ENCODE measurements at places on chromosomes 5 and 9.
A peak's percentile ranks its signal among the peaks of the same experiment; 100 is the strongest.

DNA sequence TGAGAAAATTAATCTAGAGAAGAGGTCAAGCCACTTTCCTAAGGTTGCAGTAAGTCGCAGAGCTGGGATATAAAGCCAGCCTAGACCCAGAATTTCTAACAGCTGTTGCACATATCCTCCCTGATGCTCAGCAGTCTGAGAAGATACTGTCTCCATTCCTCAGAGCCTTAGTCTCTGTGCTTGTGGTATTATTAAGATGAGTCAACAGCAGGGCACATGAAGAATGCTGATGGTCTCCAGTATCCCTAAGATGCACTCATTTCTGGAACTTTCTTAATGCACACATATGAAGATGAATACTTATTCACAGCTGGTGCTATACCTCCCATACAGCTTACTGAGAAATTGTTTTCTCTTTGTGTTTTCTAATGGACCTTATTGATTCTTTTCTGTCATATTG lies 32.5 kb downstream of the SGCD start:
- DNase-seq: no peak

GRCh38 chr5:149487672-149488071 lies 63.6 kb downstream of the CSNK1A1 start:
- DNase-seq: no peak

- DNase-seq: no peak
Measured at GRCh38 chr5:77231471-77232138, 21.1 kb downstream of the PDE8B start.

DNA sequence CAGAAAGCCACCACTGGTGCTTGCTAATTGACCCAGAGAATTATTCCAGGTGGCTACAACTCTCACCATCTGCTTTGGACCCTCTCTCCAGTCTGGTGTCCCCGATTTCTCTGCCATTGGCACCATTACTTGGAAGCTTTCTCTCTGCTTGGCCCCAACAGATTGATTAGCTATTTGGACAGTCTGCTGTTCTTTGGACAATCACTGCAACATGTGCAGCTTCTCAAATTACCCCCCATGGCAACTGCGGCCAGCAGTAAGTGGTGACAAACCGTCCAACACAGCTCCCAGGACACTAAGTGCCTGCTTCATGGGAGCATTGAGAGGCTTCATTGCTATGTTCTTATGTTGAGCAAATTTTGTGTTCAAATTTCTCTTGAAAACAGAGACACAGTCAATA lies 309.8 kb downstream of the TAF11L14 start:
- DNase-seq: no peak

DNA sequence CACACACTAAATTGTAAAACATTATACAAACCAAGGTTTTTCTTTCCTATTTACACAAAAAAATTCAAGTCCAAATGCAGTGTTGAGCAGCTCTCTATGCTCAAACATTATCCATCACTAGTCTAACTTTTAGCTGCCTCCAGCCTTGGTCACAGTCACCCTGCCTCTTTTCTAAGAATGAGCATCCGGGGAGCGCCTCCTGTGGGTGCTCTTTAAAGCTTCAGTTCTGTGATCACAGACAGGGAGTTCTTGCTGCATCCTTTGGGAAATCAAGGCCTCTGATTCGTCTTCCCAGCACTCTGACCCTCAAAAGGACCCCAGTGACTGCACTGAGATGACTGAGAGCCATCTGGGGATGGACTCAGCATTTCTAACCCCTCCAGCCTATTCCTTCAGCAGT lies 289.6 kb downstream of the SEC61B start:
- no peak for DNase-seq

- no peak for DNase-seq
Measured at GRCh38 chr9:108209132-108209685, 646.6 kb downstream of the ACTL7B start.

GRCh38 chr5:318341-318897 lies 3.1 kb upstream of the AHRR start:
- no peak for DNase-seq

- no peak for DNase-seq
Measured at GRCh38 chr9:78049484-78049883, 17.9 kb upstream of the GNAQ start.

DNA sequence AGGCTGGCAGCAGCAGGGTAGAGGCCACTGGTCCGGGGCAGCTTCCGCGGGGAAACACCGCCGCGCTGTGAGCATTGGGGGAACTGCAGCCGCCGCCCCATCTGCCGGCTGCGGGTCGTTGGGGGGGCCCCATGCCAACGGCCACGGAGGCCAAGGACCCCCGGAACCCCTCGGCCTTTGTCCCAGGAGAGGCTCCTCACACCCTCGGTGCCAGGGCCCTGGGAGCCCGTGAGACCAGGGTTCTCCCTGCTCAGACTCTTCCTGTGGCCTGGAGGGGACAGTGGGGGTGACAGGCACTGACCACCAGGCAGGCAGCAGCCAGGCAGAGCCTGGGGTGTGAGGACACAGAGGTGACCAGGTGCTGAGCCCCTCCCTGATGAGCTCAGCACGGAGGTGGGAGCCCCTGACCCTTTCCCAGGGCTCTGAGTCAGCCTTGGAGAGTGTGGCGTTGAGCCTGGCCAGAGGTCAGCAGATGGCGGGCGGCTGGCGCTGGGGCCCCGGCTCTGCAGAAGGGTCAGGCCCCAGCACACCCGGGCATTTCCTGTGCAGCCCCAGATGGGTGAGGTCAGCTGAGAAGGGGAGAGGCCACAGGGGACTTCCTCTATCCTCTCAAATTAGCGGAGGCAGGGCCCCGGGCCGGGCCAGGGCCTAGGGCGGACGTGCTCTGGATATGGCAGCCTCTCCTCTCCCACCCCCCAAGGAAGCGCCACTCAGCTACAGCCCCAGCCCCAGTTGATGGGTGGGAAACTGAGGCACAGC lies 17.9 kb upstream of the EGFL7 start:
- DNase-seq: peak; percentile 54

GRCh38 chr5:14487897-14488570 lies 93.6 kb upstream of the OTULINL start:
- no peak for DNase-seq

GRCh38 chr5:164708831-164709230 lies 1203.4 kb downstream of the MAT2B start:
- DNase-seq: no peak

GRCh38 chr5:99033014-99033900 lies 104.5 kb upstream of the CHD1 start:
- DNase-seq: no peak

- DNase-seq: no peak
Measured at GRCh38 chr9:134570151-134570621, 71.4 kb upstream of the COL5A1 start.

DNA sequence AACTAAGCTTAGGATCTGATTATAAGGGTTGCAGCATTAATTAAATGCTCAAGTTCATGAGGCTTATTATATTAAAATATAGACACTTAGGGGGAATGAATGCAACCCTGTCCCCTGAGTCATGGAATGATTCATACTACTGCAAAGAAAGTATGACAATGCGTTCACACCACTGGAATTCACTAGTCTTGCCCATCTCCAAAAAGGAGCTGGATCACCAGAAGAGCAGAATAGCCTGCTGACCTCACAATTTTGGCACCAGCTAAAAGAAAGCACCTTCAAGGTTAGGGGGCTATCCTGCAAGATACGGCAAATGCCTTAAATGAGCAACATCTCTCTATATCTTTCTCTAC lies 32.0 kb upstream of the TMED7 start:
- DNase-seq: no peak

DNA sequence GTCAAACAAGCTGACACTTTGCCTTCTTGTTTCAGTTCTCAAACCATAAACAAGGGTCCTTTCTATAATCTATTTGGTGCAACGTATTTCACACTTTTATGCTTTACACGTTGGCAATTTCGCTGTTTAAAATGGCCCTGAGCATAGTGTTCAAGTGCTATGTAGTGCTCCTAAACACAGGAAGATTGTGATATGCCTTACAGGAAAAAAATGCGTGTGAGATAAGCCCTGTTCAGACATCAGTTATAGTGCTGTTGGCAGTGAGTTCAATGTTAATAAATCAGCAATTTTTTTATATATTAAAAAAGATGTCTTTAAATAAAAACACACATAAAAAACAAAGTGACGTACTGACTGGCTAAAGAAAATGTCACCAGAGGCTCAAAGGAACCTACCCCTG lies 23.9 kb downstream of the CLINT1 start:
- no peak for DNase-seq

- no peak for DNase-seq
Measured at GRCh38 chr9:99172124-99173091, 49.3 kb downstream of the ALG2 start.

- no peak for DNase-seq
Measured at GRCh38 chr5:91487420-91487819, 104.3 kb upstream of the ARRDC3 start.

GRCh38 chr5:144281784-144282183 lies 111.1 kb downstream of the KCTD16 start:
- DNase-seq: no peak

GRCh38 chr5:108380531-108381349 lies 1.2 kb downstream of the FBXL17 start:
- peak; percentile 25 for DNase-seq

GRCh38 chr9:81621785-81622259 lies 67.5 kb downstream of the TLE1 start:
- no peak for DNase-seq

- no peak for DNase-seq
Measured at GRCh38 chr5:114339108-114339507, 22.8 kb upstream of the KCNN2 start.

GRCh38 chr5:32710550-32711361 lies at the start of gene NPR3:
Gene NPR3 (plus strand): TSS chr5:32711321. CDS start chr5:32711777, 456 bp downstream.
- DNase-seq: no peak

GRCh38 chr9:82539146-82539545 lies 523.8 kb downstream of the RASEF start:
- DNase-seq: no peak

DNA sequence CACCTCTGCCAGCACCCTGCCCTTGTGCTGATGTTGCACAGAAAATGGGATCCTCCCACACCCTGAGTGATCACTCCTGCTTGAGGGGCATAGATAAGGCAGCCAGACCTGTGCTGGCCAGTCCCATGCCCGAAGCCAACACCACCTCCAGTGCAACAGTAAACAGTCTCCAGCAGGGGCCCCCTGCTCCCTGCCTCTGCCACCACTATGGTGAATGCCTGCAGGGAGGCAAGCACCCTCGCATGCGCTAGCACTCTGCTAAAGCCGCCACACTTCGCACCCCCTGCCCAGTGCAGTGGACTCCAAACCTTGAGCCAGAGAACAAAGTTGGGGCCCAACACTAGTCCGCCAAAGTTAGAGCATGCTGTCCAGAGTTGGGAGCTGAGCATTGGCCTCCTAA lies 118.7 kb downstream of the PJA2 start:
- DNase-seq: no peak

DNA sequence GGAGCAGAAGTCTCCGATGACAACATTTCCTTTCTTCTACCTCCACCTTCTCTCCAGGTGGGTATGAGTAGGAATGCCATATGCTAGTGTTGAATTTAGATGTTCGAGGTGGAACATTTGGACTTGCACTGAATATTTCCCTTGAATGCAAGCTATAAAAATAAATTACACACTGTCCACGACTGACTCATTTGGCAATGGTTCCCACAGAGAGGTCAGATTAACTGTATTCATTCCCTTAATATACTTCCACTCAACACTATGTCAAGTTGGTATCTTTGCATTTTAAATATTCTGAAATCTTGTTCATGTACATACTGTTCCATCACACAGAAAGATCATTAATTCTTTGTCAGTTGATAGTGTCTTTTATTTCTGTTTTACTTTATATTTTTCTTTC lies 222.6 kb upstream of the PIK3R1 start:
- DNase-seq: no peak

GRCh38 chr5:146221234-146221633 lies 17.8 kb downstream of the RBM27 start:
- no peak for DNase-seq

DNA sequence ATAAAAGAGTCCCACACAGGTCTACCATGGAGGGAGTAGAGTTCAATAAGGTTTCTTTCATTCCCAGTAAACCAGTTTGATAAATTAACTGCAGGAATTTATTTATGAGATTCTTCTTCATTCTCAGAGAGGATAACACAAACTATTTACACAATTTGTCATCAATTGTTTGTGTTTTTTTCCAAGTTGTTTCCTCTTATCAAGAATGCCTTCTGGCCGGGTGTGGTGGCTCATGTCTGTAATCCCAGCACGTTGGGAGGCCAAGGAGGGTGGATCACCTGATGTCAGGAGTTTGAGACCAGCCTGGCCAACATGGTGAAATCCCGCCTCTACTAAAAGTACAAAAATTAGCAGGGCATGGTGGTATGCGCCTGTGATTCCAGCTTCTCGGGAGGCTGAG lies 216.7 kb downstream of the MLLT3 start:
- DNase-seq: no peak

DNA sequence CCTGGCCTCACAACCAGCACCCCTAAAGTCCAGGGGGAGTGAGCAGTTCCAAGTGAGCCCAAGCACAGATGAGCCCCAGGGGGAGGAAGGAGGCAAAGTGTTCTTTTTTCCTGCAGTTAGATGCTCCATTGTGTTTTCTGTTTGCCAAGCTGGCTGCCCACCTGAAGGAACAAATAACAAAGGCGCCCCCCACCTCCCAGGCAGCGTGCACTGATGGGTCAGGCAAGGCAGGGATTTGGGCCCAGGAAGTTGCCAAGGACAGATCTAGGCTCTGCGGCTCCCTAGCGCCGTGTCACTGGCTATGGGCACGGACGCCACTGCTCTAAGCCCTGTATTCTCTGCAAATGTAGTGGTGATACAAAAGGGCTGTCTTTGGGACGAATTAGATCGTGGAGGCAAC lies 21.8 kb downstream of the FGF1 start:
- no peak for DNase-seq

- no peak for DNase-seq
Measured at GRCh38 chr5:101915554-101915953, 380.5 kb downstream of the SLCO4C1 start.

DNA sequence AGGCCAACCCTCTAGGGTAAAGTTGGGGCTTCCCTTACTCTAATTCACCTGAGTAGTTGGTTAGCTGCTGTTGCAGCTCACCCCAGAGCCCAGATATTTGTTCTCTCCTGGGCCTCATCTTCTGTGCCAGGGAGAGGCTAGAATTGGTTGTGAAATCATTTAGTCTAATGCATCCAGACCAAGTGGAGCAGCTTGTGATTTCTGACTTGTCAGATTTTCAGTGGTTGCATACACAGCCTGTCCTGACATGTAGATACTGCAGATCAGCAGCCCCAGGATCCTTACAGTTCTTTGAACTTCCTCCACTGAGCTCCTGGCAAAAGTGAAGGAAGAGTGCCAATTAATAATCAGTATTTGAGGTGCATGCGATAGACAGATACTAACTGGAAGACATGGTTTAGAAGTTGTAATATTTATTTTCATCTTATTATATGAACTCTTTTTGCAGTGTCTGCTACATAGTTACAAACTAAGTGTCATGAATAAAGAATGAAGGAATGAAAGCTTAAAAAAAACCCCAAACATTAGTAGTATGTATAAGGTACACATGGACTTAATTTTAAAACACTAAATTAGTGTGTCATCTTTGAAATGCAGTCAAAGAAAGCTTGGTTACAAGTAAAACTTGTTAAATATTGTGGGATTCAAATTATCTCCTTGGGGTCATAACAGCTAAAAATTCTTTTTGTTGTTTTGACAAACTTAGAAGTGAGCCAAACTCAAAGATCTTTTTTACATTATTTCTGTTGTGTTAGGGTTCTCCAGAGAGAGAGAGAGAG lies 128.5 kb downstream of the VPS13A start:
- DNase-seq: no peak

All from activated effector memory CD4-positive, alpha-beta T cell treated with Interleukin-2 at 50 U/mL for 16 hours (primary cell).